Liver (tissue), 10 donors: ENCODE measurements at places on chromosomes 2 and 18. TPM values are rescaled to one million over a fixed set of nuclear protein-coding genes. Genes with fewer than 3 reads are reported as not detected.

GRCh38 chr2:29444150-29444549, 328.9 kb downstream of the CLIP4 start:
- no peaks in the 10 kb centered on the region for H3K36me3 ChIP-seq
- no peak for DNase-seq
- H3K4me1 ChIP-seq = no peaks in the 10 kb centered on the region
- no peak overlapping the region for H3K4me3 ChIP-seq
- no peaks in the 10 kb centered on the region for H3K27me3 ChIP-seq

- H3K27me3 ChIP-seq = no peaks in the 10 kb centered on the region
- no peaks in the 10 kb centered on the region for H3K4me1 ChIP-seq
- H3K36me3 ChIP-seq = no peaks in the 10 kb centered on the region
- DNase-seq = no peak
Measured at GRCh38 chr2:88254437-88255091, 84.4 kb downstream of the THNSL2 start.

DNA sequence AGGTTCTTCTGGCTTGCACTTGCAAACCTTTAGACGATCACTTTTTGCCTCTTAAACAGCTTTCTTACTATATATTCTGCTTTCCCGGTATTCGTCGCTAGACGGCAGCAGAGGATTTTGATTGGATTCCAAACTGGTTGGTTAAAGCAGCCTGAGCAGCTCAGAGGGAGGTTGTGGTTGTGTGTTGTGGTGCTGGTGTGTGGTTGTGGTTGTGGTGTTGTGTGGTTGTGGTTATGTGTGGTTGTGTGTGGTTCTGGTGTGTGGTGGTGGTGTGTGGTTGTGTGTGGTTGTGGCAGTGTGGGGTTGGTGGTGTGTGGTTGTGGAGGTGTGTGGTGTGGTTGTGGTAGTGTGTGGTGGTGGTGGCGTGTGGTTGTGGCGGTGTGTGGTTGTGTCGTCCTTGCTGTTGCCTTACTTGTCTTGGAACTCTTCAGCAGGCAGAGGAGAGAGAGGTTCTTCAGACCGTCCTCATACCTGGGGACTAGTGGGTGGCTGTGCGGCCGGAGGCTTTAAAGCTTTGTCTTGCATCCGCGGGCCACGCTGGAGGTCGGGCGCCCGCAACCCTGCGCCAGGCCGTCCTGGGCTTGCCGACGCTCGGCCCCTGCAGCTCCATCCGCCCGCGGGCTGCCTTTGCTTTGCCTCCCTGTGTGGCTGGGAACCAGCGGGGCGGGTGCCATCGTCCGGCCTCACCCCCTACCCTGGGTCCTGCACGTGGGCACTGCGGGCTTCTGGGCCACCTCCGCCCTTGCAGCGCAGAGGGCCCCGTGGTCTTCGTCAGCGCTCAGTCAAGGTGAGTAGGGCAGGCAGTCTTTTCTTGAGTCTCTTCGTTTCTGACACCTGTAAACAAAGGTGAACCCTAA, 190.8 kb downstream of the ARHGAP28 start:
- no peak overlapping the region for H3K4me3 ChIP-seq
- no peaks in the 10 kb centered on the region for H3K27me3 ChIP-seq
- peak; percentile 58 for DNase-seq
- H3K36me3 ChIP-seq = no peaks in the 10 kb centered on the region
- no peaks in the 10 kb centered on the region for H3K4me1 ChIP-seq

DNA sequence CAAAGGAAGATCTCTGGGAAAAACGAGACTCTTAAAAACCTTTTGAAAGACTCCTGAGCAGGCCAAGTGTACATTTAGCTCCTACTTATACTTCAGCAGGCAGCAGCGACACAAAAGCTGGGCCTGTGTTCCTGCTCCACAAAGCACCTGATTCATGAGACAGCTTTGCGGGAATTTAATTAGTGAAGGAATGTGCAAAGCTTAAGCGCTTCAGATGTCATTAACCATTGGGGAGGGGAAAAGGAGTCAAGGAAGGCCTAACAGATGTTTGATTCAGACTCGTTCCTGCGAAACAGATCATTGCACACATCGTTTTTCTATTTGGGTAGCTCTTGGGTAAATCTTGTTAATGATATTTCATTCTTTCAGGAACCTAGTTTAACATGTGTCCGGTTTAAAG, 125.9 kb downstream of the MAIP1 start:
- H3K27ac ChIP-seq = no peak overlapping the region
- no peaks in the 10 kb centered on the region for H3K36me3 ChIP-seq
- DNase-seq = no peak

GRCh38 chr2:64950226-64951160, 38.7 kb upstream of the SLC1A4 start:
- H3K36me3 ChIP-seq = no peaks in the 10 kb centered on the region
- H3K27ac ChIP-seq = no peak overlapping the region

- H3K4me1 ChIP-seq = no peaks in the 10 kb centered on the region
- no peak overlapping the region for H3K27ac ChIP-seq
- DNase-seq = no peak
- no peaks in the 10 kb centered on the region for H3K27me3 ChIP-seq
- no peak overlapping the region for H3K4me3 ChIP-seq
Measured at GRCh38 chr18:420661-421246, 79.7 kb downstream of the COLEC12 start.

- DNase-seq = no peak
- no peaks in the 10 kb centered on the region for H3K27me3 ChIP-seq
- H3K4me1 ChIP-seq = no peaks in the 10 kb centered on the region
- no peaks in the 10 kb centered on the region for H3K36me3 ChIP-seq
- H3K27ac ChIP-seq = no peak overlapping the region
Measured at GRCh38 chr18:76392349-76392748, 102.7 kb downstream of the ZNF516 start.

- H3K36me3 ChIP-seq = peaks cover 9% of the 10 kb centered on the region
- peaks cover 14% of the 10 kb centered on the region for H3K4me1 ChIP-seq
- peak overlapping the region; percentile 90 for H3K27ac ChIP-seq
Measured at GRCh38 chr2:64454386-64455332, 697 bp downstream of the LGALSL start.

- H3K27ac ChIP-seq = no peak overlapping the region
- H3K27me3 ChIP-seq = peaks cover 3% of the 10 kb centered on the region
- H3K4me3 ChIP-seq = no peak overlapping the region
- no peak for DNase-seq
- no peaks in the 10 kb centered on the region for H3K4me1 ChIP-seq
- H3K36me3 ChIP-seq = no peaks in the 10 kb centered on the region
Measured at GRCh38 chr2:235328991-235329390, 164.9 kb upstream of the AGAP1 start.

- no peak for DNase-seq
- no peaks in the 10 kb centered on the region for H3K27me3 ChIP-seq
- no peaks in the 10 kb centered on the region for H3K4me1 ChIP-seq
- H3K4me3 ChIP-seq = no peak overlapping the region
Measured at GRCh38 chr2:129862668-129863067, 116.8 kb upstream of the RAB6C start.

DNA sequence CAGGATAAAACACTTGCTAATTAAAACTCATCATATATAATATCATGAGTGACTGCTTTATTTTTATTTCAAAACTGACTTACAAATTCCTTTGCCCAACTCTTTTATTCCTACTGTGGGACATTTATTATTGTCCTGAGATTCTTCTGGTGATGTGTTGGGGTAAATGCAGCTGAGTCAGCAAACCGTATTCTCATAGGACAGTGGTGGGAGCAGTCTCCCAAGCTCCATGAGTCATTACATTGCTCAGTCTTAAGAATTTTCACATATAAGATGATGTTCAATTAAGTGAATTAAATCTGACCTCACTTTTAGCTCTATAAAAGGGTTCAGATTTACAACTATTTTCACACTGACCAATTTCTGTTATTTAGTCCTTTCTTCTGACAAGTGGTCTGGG, 1530.7 kb downstream of the LRP1B start:
- H3K36me3 ChIP-seq = no peaks in the 10 kb centered on the region
- no peak for DNase-seq
- H3K27me3 ChIP-seq = no peaks in the 10 kb centered on the region
- no peaks in the 10 kb centered on the region for H3K4me1 ChIP-seq
- no peak overlapping the region for H3K27ac ChIP-seq

DNA sequence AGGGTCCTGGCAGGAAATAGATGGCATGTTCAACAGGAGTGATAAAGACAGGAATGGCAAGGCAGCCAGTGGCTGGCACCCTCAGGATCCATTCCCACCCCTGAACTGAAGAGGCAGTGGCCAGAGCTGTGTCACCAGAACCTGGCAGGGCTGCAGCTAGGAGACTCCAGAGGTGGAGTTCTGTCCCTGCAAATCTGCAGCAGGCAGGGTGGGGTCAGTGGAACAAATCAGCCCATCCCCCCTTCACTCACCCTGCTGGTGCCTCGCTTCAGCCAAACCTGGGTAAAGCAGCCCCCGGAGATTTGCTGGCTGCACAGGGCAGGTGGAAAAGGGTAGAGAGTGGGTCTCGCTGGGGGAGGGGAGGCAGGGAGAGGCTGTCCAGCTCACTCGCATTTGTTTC, 12.7 kb downstream of the INPP5D start:
- peaks cover 3% of the 10 kb centered on the region for H3K4me1 ChIP-seq
- DNase-seq = peak; percentile 45
- no peaks in the 10 kb centered on the region for H3K36me3 ChIP-seq
- no peak overlapping the region for H3K4me3 ChIP-seq
- no peak overlapping the region for H3K27ac ChIP-seq
- no peaks in the 10 kb centered on the region for H3K27me3 ChIP-seq

DNA sequence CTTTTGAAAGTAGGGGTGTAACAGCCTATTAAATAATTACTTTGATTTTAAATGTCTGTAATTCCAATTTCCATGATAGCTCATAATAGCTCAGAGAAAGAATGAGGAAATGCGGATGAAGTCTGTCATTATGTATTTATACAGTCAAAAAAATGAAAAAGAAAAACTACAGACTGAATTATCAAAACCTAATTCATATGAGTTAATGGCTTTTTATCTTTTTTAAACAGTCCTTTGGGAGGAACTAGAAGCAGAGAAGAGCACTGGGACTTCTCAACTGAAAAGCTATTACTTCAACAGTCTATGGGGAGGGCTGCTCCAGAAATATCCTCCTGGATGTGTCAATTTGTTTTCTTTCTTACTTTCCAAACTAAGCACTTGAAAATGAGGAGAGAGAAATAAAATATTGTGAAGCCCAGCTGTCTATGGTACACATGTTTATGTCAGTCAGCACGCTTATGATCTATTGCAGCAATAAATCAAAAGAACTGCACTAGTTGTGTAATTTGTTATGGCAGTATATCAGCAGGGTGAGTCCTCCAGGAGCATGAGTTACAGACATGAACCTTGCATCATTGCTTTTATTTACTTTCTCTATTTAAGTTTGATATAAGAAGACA, 1550.2 kb downstream of the LRP1B start:
- H3K27ac ChIP-seq = no peak overlapping the region
- DNase-seq = no peak
- H3K4me1 ChIP-seq = peaks cover 3% of the 10 kb centered on the region

DNA sequence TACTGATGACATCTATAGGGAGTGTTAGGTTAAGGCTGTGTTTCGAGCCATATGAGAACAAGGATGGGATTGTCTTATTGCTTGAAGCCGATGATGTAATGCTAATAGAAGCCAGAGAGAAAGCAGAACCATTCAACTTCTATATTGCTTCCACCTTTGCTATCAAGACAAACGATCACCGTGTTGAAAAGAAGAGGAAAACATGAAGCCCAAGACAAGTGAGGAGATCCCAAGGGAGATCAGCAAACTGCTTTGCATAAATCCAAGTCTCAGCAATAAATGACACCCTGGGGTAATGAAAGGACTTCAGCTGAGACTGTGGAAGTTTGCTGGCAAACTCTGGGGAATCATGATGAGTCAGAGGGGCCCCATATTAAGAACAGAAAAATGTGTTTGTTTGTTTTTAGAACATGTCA, 206.2 kb downstream of the NCKAP5 start:
- H3K27me3 ChIP-seq = no peaks in the 10 kb centered on the region
- DNase-seq = no peak
- H3K27ac ChIP-seq = no peak overlapping the region
- H3K4me1 ChIP-seq = no peaks in the 10 kb centered on the region

DNA sequence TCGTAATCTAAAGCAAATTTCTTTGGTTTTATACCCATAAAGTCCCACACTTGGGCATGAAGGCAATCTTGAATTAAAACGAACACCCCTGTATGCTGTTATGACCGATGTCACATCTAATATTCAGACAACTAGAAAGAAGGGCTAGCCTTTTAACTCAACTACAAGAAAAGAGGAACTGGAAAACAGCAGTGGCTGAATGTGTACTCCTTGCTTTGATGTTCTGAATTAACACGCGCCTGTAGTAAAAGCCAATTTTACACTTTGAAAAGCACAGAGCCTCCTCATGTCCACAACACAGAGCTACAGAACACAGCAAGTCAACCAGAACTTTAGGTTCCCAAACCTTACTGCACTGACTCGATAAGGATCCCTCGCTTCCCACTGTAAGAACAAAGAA, 147.6 kb downstream of the HDAC4 start:
- H3K4me3 ChIP-seq = no peak overlapping the region
- H3K4me1 ChIP-seq = no peaks in the 10 kb centered on the region
- H3K36me3 ChIP-seq = no peaks in the 10 kb centered on the region

GRCh38 chr2:109295781-109296117, 166.7 kb downstream of the SH3RF3 start:
- no peaks in the 10 kb centered on the region for H3K4me1 ChIP-seq
- DNase-seq = no peak
- H3K27ac ChIP-seq = no peak overlapping the region
- H3K36me3 ChIP-seq = no peaks in the 10 kb centered on the region

- no peaks in the 10 kb centered on the region for H3K4me1 ChIP-seq
- H3K27ac ChIP-seq = no peak overlapping the region
- H3K36me3 ChIP-seq = no peaks in the 10 kb centered on the region
- no peak overlapping the region for H3K4me3 ChIP-seq
- peak; percentile 38 for DNase-seq
Measured at GRCh38 chr18:46152436-46152807, 48.2 kb downstream of the HAUS1 start.

DNA sequence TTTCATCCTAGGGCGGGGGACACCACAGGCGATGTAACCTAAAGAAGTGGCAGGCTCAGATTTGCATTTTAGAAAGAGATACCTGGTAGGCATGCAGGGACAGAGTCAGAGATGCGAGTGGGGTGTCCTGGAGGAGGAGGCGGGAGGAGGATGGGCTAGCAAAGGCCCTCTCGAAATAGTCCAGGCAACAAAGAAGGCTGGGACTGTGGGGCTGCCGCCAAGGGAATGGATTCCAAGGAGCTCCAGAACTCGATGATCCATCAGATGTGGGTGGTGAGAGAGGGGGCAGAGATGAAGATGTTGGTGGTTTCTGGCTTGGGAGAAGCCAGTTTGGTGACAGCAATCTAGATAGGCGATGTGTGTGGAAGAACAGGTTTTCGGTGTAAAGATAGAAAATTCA, 12.5 kb upstream of the INPP5D start:
- H3K36me3 ChIP-seq = no peaks in the 10 kb centered on the region
- no peak overlapping the region for H3K27ac ChIP-seq
- H3K4me1 ChIP-seq = peaks cover 5% of the 10 kb centered on the region
- no peak for DNase-seq
- H3K4me3 ChIP-seq = no peak overlapping the region

- H3K27me3 ChIP-seq = no peaks in the 10 kb centered on the region
- no peaks in the 10 kb centered on the region for H3K36me3 ChIP-seq
- H3K4me1 ChIP-seq = no peaks in the 10 kb centered on the region
Measured at GRCh38 chr2:216236486-216236885, 127.3 kb downstream of the XRCC5 start.

GRCh38 chr18:28175150-28175929, 1.6 kb downstream of the CDH2 start:
- H3K36me3 ChIP-seq = no peaks in the 10 kb centered on the region
- H3K4me3 ChIP-seq = peak overlapping the region; percentile 80
- peaks cover 17% of the 10 kb centered on the region for H3K4me1 ChIP-seq
- H3K27me3 ChIP-seq = no peaks in the 10 kb centered on the region
- peak overlapping the region; percentile 92 for H3K27ac ChIP-seq

The CERKL gene
- total RNA-seq = not detected

The ELOA2 gene
- total RNA-seq = not detected

The ZNF385B gene
- 4.7 TPM for total RNA-seq

The PAX8 gene
- total RNA-seq = 0.17 TPM

The ITPRIPL1 gene
- 3.1 TPM for total RNA-seq

The C2orf78 gene
- total RNA-seq = not detected

The RAD51AP2 gene
- 0.25 TPM for total RNA-seq

The SCN9A gene
- total RNA-seq = 9.1 TPM

The PXDN gene
- 21.5 TPM for total RNA-seq

The MTCL1 gene
- 0.65 TPM for total RNA-seq
